ENCODE measurements at places on chromosomes 3 and 15.

- DNase-seq: no peak
Measured at GRCh38 chr15:58748852-58749531, 515 bp downstream of the ADAM10 start.

- DNase-seq: no peak
Measured at GRCh38 chr15:57418635-57419034, 42.3 kb downstream of the CGNL1 start.

DNA sequence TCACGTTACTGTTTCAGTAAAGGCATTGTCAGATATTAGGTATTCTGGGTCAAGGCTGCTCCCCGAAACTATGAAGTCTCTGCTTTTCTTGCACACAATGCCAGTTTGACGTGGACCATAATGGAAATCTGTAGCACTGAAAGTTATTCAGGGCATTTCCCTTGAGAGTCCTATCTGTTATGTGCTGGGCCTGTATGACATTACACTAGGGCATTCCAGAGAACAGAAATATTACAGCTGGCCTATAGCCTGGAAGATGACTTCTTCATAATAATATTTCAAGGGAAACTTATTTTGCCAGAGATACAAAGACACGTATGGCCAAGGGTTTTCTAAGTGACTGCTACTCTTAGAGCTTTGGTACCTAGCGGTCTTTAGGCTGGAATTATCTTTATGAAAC, 613.6 kb upstream of the CBLB start:
- DNase-seq: no peak

DNA sequence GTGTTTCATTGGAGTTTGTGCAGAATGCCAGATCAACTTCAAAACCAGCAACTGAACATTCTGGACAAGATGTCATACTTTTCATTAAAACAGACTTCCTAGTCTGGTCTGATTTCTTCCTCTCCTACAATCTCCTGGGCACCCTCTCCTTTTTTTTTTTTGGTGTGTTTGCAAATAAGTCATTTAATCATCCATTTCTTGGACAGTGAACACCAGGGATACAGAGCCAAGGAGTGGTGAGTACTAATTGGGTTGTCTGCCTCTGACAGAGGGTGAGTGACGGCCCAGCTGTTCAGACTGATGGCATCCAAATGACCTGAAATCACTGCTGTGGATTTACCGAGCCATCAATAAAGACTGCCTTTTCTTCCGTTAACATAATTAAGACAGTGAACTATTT, 158.0 kb downstream of the STT3B start:
- DNase-seq: no peak

DNA sequence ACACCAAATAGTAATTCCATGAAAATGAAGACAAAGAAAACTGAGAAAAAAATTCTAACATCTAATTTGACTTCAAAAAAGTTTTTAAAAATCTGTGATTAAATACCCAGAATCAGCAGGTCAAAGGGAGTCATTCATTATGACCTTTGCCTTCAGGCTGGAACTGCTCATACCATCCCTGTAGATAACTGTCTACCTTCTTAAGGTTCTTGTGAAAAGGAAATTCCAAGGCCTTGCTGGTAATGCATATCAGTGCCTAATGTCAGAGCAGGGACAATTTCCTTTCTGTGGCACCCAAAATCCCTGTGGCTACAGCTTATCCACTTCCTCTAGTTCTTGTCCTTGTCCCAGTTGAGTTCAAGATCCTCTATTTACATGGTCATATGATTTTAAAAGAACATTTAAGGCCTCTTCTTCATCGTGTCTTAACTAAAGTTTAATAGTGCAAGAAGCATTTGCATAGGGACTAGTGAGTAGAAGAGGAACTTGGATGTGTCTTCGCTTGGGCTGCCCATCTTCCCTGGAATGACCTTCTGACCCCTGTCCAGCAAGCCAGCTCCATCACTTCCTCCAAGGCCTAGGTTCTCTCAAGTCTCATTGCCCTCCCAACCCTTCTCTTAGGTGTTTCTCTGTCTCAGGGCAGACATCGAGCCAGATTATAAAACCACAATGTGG, 8.7 kb upstream of the PLCL2 start:
- no peak for DNase-seq

GRCh38 chr15:60573936-60574335, 95.0 kb upstream of the ICE2 start:
- no peak for DNase-seq

- DNase-seq: no peak
Measured at GRCh38 chr3:123547881-123548519, 36.9 kb downstream of the HACD2 start.

DNA sequence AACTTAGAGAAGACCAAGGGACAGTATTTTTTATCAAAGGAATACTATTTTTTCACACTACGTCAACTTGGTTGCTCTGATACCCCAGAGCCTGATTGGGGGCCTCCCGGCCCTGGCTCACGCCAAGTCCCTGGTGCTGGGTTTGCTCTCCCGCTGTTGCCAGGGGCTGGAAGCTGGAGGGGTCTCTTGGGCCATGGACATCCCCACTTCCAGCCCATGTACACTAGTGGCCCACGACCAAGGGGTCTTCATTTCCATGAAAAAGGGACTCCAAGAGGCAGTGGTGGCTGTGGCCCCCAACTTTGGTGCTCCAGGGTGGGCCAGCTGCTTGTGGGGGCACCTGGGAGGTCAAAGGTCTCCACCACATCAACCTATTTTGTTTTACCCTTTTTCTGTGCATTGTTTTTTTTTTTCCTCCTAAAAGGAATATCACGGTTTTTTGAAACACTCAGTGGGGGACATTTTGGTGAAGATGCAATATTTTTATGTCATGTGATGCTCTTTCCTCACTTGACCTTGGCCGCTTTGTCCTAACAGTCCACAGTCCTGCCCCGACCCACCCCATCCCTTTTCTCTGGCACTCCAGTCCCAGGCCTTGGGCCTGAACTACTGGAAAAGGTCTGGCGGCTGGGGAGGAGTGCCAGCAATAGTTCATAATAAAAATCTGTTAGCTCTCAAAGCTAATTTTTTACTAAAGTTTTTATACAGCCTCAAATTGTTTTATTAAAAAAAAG, 20.3 kb upstream of the BSN start:
- DNase-seq: no peak

DNA sequence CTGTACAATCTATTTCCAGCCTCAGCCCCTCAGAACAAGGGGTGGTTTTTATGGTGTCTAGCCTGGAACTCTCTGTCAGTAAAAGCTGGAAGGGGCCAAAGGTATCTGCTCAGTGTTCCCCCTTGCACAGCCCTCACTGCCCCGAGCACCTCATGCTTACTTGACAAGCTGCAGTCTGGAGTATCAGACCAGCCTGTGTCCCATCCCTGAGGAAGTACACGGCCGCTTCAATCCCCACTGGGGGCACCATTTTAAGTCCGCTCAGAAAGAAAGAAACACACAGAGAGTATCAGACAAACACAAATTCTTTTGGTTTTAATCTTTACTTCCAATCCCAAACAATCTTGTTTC, 32.4 kb downstream of the UMPS start:
- no peak for DNase-seq

- no peak for DNase-seq
Measured at GRCh38 chr3:184240384-184241140, 8.2 kb downstream of the ALG3 start.

DNA sequence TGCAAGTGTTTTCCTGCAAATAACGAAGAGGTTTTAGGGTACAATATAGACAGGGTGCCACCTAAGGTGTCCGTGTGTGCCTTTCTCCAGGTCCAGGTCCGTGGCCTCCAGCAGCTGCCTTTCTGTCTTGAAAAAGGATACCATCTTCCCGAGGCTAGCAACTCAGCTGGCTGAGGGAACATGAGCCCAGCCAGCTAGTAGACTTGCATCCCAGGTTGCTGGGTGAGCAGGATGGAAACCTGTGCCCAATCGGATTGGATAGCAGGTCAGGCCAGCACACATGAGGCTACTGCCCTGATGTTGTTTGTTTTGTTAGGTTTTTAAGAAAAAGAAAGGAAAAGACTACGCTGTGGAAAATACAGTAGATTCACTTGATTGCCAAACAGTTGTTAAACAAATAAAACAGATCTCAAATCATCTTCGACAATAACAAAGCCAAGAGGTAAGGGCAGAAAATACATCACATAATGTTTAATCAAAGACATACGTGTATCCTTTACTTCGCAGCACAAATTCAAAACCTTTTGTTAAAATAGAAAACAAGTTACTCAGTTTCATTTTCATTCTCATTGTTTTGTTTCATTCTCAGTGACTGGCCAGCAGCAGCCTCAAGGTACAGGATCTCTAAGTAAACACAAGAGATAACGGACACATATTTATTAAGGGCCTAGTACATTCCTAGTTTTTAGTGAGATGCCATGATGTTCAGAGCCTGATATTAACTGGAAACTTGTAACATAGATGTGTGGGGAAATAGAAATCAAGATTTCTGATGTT, 661.2 kb upstream of the NR2F2 start:
- no peak for DNase-seq

- no peak for DNase-seq
Measured at GRCh38 chr15:95946241-95946640, 384.3 kb upstream of the NR2F2 start.

DNA sequence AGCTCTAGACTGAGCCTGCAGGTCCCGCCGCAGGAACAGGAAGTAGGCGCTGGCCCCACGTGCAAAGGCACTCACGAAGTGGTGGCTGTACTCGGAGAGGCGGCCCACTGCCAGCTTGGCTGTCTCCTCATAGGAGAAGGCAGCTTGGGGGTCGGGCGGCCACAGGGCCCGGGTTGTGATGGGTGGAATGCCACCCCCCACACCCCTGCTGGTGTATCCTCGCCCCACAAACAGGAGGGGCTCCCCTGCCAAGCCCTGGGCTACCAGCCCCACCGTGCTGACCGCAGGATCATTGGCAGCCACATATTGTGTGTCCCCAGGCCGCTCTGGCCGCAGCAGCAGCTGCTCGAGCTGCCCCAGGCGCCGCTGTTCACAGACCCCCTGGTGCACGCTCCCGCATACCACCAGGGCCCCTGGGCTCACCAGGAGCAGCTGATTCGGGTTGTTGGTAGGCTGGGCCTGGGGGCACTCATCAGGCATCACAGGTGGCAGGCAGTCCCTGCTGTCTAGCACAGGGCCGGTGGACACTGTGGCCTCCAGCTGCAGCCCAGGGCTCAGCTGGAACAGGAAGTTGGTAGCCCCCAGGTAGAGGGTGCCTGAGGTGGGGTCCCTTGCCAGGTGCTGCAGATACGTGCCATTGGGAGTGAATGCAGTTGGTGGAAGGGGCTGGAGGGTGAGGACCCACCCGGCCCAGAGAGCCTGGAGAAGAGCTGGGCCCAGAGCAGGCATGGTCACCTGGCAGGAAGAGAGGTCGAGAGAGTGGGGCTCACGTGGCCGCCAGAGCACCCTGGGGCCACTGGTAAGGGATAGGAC, 5.8 kb downstream of the PLXNB1 start:
- DNase-seq: no peak

GRCh38 chr3:45145681-45146614, at the start of gene CDCP1:
CDCP1 (minus strand) TSS chr3:45146378; CDS start chr3:45146287, 91 bp downstream.
- DNase-seq: no peak

- no peak for DNase-seq
Measured at GRCh38 chr3:52527039-52527731, 6.5 kb downstream of the NT5DC2 start.

GRCh38 chr3:154967090-154967489, 113.0 kb upstream of the MME start:
- no peak for DNase-seq

DNA sequence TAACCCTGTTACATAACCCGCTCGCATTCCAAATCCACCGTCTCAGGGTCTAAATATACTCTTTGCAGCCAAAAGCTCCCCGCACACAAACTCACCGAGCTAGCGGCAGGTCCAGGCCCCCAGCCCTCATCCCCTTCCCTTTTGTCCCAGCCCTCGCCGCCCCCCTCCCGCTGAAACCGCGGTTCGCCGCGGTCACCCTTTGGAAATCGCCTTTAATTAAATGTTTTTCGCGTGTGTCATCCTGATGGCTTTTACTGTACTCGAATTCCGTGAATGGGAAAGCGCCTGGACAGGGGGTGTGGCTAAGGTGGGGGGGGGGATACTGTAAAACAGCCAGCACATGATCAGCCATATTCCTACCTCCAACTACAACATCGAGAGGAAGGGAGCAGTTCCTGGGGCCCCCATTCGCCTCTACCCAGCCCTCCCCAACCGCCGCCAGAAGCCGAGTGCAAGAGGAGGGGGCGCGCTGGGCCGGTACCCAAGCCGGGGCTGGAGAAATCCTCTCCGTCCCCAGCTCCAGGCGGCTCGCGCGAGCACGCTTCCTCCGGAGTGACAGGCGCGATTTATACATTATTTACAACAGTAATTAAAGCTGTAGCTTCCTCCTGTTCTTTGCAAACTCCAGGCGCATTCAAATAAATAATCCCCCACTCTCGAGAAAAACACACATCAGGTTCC, 1.7 kb downstream of the RORA start:
- no peak for DNase-seq

DNA sequence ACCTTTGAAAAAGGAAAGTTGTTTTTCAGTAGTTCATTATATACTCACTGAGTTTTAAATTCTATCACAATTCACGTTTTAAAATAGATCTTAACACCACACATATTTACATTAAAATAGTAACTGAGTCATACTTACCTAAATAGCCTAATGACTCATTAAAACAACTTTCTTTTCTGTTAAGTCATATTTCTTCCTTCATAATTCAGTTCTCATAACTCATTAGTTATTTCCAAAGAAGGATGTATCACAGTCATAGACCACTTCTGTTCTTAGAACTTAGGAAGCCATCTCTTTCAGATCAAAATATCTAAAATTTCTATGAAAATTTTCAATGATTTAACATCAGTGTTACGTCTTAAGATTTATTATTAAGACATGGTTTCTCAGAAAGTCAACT, 885.9 kb downstream of the FHIT start:
- no peak for DNase-seq

DNA sequence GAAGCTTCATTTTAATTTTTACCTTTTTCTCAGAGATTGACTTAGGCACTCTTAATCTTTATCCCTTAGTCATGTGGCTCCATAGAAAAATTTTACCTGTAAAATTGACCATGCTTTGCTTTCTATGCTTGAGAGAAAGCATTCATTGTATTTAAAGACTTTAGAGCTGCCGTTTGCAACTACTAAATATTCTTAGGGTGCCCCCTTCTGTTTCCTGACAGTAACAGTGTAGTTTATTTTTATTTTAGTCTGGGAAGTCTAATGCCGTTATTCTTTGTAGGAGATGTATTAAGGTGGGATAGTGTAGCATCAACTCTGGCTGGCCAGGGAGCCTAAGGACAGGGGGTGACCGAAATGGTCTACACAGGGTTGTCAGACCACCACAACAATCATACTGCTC, 84.5 kb upstream of the SYNPR start:
- peak; percentile 9 for DNase-seq

- peak; percentile 88 for DNase-seq
Measured at GRCh38 chr3:133805702-133806475, at the start of gene SRPRB. SRPRB (plus strand) TSS chr3:133805815; CDS start chr3:133805849, 34 bp downstream.

- no peak for DNase-seq
Measured at GRCh38 chr3:127165694-127166485, 27.0 kb upstream of the PRR23E start.

- DNase-seq: no peak
Measured at GRCh38 chr15:39896846-39897245, 23.2 kb downstream of the GPR176 start.

GRCh38 chr3:152586974-152587373, 248.0 kb upstream of the P2RY1 start:
- DNase-seq: no peak
